Stimulated activated CD4-positive, alpha-beta T cell treated with anti-CD3 and anti-CD28 coated beads, Interleukin-15, amount 100 ng/mL, for 1 hour (primary cell): ENCODE measurements at places on chromosomes 1 and 21.

- no peak for DNase-seq
These were observed 174.7 kb upstream of the SGIP1 start for GRCh38 chr1:66359269-66359668.

DNA sequence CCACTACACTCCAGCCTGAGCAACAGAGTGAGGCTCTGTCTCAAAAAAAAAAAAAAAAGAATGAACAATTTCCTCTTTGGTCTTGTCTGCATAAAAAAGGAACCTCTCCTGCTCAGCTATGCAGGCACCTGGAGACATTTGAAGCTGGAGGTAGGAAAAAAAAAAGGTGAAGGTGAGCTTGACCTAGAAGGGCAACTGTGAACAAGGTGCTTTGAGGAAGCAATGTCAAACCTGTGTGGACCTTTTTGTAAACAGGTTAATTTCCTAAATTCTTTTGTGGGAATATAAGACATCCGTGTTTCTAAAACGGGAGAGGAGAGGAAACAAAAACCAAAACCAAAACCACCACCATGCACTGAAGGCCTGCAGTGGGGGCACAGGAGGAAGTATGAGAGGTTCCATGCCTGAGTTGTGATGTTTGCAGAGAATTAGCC, 77.5 kb downstream of the SLC45A1 start:
- no peak for DNase-seq

- no peak for DNase-seq
These were observed 389.9 kb downstream of the SIPA1L2 start for GRCh38 chr1:232239998-232240397.

- DNase-seq: no peak
These were observed 418.6 kb downstream of the MRPL39 start for GRCh38 chr21:25188677-25189079.

GRCh38 chr1:18927082-18927653, 24.8 kb upstream of the ALDH4A1 start:
- no peak for DNase-seq
